Daoy (cell line): ENCODE measurements at places on chromosomes 3 and 15.

- DNase-seq = peak; percentile 88
Measured at GRCh38 chr15:35000511-35000910, 12.4 kb upstream of the ZNF770 start.

GRCh38 chr3:63940389-63940757 is 28.2 kb upstream of the SCAANT1 start:
- DNase-seq = no peak

DNA sequence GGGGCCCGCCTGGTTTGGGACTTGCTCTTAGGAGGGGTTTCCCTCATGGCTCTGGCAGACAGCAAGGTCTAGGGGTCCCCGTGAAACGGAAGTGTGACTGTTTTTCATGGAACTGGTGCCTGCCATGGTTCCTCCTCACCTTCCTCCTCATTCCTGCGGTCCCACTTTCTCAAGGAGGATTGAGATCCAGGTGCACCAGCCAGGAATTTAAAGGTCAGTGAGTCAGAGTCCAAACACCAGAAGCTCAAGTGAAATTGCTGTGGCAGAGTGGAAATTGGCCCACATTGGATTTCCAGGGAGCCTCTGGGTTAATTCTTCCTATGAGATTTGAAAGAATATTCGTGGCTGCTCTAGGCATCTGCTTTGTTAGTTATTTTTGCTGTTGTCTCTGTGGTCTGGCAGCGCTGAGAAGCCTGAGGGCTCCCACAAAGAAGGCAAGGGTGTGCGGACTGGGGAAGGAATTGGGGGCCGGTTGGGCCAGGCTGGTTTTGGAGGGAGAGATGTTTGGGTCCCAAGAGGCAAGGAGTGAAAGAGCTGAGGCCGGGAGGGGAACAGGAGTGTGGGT is 60.4 kb upstream of the TNFAIP8L3 start:
- peak; percentile 27 for DNase-seq

DNA sequence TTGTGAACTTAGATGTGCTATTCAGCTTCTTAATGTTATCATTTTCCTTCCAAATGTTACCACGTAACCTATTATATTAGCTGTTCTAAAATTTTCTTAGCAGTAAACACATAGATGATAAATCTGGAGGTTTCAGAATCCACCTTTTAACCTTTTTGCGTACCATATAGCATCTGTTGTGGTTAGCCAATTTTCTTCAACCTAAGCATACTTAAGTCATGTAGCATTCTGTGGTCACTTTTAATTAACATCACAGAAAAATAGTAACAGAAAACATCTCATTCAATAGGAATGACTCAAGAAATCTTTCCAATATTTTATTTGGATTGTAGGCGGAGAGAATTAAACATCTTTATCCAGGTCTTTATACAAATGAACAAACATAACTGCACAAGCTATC is 1465.3 kb upstream of the GBE1 start:
- no peak for DNase-seq

GRCh38 chr3:100159331-100160153 is 45.2 kb upstream of the FILIP1L start:
- no peak for DNase-seq

- no peak for DNase-seq
Measured at GRCh38 chr15:51184627-51185026, 89.9 kb upstream of the TNFAIP8L3 start.
